Osteocyte (in vitro differentiated cells): ENCODE measurements at places on chromosomes 16 and 17. TPM values are rescaled to one million over a fixed set of nuclear protein-coding genes. Genes with fewer than 3 reads are reported as not detected.

Gene WNK4
- 0.16 TPM in 2 replicates for total RNA-seq

Gene MYH2
- not detected in 2 replicates for total RNA-seq

Gene IL34
- total RNA-seq, result 12.7 and 14.3 TPM in 2 replicates

Gene SEPHS2
- total RNA-seq, result 41.2 and 42.5 TPM in 2 replicates

GRCh38 chr17:33667052-33667509, 374.0 kb upstream of the ASIC2 start:
- DNase-seq, result no peak

DNA sequence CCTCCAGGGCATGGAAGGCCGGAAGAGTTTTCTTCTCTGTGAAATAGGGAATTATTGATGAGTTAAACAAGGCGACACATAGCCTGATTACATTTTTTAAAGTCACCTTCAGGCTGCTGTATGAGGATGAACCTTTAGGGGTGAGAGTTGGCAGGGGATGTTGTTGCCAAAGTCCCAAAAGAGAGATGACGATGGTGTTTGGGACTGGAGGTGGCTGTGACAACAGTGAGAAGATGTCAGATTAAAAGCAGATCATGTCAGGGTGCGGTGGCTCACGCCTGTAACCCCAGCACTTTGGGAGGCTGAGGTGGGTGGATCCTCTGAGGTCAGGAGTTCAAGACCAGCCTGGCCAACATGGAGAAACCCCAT, 16.8 kb upstream of the ASGR2 start:
- DNase-seq, result no peak

DNA sequence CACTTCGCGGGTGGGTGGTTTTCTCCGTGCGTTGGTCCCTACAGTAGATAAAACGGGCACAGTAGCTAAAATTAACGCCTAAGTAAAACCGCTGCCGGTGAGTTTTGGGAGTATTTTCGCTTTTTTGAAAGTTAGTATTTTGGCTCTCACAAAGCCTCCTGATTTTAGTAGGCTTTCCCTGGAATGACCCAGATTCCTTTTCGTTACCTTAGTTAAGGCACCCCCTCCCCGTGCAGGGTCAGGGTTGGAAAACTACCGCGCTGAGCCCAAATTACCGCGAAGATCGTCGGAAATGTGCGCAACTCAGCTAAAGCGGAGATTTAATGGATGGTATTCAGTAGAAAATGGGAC, 28.3 kb upstream of the ST6GALNAC1 start:
- no peak for DNase-seq

GRCh38 chr17:51739245-51739886, 419.1 kb downstream of the CA10 start:
- DNase-seq, result no peak

GRCh38 chr16:58472266-58472665, 27.7 kb upstream of the NDRG4 start:
- no peak for DNase-seq

GRCh38 chr16:69724414-69724873, 1.9 kb downstream of the NQO1 start:
- no peak for DNase-seq

- no peak for DNase-seq
Measured at GRCh38 chr17:47197821-47198220, 8.7 kb upstream of the CDC27 start.

GRCh38 chr16:9419161-9419560, 327.7 kb downstream of the HAPSTR1 start:
- DNase-seq, result peak; percentile 1
